ENCODE measurements at places on chromosomes 5 and 9. TPM values are rescaled to one million over a fixed set of nuclear protein-coding genes. Genes with fewer than 3 reads are reported as not detected.

Gene PIP5KL1
- 1.2 TPM for total RNA-seq

Gene BASP1
- 31.4 TPM for total RNA-seq

Gene HARS1
- 48.2 TPM for total RNA-seq

Gene ANKRD33B
- total RNA-seq: 3.3 TPM

Gene PFN3
- not detected for total RNA-seq

Gene SUSD3
- total RNA-seq: 5.2 TPM

Gene BTNL8
- total RNA-seq: not detected

DNA sequence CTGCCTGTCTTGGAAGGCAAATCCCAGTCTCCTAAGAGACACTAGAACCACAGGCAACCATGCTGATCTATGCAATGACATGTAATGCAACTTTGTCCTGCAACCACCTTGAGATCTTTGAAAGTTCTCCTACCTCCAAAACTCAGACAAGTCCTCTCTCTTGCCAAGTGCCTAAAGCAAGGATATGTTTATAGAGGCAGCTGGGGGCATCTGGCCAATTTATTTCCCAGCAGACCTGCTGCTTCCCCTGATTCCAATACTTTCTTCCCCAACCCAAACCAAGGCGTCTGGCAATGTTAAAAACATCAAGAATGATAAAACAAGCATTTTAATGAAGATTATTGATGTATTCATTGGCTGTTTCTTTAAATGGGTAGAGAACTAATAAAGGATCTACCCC is 138.4 kb downstream of the DOCK8 start:
- DNase-seq: no peak

DNA sequence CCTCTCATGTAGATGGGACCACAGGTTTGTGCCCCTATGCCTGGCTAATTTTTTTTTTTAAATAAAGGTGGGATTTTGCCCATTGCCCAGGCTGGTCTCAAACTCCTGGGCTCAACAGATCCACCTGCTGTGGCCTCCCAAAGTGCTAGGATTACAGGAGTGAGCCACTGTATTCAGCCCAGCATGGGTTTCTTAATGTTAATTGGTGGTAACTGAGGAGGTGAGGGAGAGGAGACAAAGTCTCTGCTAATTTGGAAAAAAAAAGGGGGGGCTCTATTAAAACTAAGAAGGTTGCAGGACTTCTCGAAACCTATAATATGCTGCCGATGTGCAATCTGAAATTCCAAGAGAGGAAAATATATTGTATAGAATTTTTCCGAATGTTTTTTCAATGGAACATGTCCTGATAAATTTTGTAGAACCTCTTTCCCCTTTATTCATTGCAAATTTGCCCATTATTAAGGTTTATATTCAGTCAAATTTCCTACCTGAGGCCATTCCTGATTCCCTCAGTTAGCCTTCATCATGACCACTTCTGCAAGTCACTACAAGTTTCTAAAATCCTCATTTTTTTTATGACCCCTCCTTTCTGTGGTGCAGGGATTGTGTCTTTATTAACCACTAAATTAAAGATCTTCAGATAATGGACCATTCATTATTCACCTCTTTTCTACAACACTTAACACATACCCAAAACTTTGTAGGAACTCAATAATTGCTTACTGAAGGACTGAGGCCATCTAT is 52.9 kb downstream of the ALDH1A1 start:
- DNase-seq: no peak

DNA sequence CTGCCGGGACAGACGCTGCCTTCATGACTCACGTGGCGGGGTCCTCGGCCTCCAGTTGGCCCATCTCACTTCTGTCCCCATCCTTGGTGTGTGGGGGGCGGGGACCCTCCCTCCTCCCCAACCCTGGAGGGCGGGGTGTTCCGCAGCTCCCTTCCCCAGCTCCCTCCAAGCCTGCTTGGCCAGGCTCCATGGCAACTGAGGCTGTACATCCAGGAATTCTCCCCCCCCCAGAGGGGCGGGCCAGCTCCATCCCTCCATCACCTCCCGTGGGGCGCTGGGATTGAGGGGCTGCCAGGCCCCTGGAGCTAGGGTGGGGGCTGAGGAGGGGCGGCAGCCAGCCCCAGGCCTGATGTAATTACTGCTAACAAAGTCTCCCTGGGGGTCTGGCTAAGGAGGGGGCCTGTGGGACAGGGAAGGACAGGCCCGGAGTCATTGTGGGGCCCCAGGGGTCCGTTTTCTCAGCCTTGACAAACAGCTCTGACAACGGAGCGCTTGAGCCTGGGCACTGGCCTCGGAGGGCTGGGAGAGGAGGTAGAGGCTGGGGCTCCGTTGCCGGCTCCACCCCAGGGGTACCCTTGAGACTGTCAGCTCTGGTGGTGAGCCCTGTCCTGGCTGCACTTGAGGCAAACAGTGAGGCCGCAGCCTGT is 8.0 kb downstream of the DIPK1B start:
- peak; percentile 87 for DNase-seq

GRCh38 chr5:52469420-52469819 is 318.3 kb upstream of the ITGA1 start:
- DNase-seq: no peak

- DNase-seq: no peak
These were observed 5.6 kb upstream of the SEC24A start for GRCh38 chr5:134642931-134643530.

DNA sequence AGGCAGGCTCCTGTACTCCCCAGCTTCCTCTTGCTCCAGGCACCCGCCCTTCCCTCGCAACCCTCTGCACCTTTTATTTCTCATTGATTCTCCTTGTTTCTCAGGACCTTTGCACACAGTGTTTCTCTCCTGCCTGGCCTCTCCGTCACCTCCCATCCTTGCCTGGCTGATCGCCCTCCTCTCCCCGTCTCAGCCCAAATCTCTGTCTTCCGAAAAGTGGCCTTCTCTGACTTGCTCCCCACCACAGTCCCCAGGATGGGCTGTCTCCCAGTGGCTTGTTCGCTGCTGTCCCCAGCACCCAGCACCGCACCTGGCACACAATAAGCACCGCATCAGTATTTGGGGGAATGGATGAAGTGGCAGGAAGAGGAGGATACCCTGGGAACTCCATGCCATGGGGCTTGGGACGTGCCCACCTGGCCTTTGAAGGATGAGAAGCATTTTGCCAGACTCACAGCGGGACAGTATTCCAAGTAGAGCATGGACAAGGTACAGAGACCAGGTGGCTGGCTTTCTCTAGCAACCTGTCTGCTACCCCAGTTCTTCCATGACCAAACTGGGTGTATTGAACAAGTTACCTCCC is 62.5 kb downstream of the LMX1B start:
- DNase-seq: no peak

- no peak for DNase-seq
These were observed 26.1 kb downstream of the PLPPR1 start for GRCh38 chr9:101054657-101055056.

DNA sequence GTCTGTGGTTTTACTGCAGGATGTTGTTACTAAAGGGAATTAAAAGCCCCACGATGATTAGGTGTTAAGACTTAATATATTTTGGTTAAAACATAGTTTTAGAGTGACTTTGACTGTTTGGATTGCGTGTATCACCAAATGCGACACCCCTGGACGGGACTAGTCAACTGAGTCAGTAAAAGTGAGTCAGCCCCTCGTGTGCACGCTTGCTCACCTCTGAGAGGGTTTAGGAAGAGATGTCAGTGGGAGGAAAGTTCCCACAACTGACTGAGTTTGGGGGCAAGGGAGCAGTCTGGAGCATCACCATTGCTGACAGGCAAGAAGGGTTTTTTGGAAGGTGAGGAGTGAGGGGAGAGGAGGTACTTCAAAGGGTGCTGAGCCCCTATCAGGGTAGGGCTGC is 14.4 kb upstream of the DMRT3 start:
- DNase-seq: no peak

- DNase-seq: no peak
These were observed 23.8 kb downstream of the ASS1 start for GRCh38 chr9:130468566-130468965.

DNA sequence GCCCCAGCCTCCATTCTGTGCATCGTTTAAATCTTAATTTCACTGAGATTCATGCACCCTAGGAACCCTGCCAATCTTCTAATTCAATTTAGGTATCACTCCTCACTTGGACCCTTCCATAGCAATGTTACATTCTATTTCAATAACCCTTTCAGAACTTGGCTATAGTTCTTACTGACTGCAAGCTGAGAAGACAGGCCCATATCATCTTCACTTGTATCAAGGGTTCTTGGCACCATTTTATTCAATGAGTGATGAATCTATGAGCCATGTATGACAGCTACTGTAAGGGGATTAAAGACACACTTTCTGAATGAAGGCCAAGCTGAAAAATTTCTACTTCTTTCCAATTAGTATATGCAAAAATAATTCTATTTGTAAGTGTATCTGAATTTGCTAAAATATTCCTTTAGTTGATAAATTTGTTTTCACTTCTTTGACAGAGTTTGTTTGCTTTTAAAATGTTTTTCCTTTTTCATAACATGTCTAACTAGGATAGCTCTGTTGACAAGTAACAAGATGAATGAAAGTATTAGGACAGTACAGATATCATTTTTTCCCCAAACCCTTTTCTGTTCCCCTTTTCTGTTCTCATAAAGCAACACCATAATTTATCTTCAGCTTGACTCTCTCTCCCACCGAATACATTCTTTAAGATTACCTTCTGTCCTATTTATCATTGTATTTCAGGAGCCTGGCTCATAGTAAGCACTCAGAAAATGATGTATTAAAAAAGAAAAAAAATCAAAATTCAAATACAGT is 9.6 kb downstream of the ITGA2 start:
- no peak for DNase-seq

- DNase-seq: no peak
These were observed 320.9 kb upstream of the RPS23 start for GRCh38 chr5:82599030-82599429.

- peak; percentile 94 for DNase-seq
These were observed 24.9 kb downstream of the NEK6 start for GRCh38 chr9:124282442-124283227.

GRCh38 chr9:121498150-121498486 is 1.5 kb downstream of the GGTA1 start:
- no peak for DNase-seq

GRCh38 chr5:72494623-72495124 is 12.5 kb downstream of the ZNF366 start:
- DNase-seq: no peak

GRCh38 chr5:103452089-103452488 is 110.5 kb downstream of the NUDT12 start:
- DNase-seq: no peak

DNA sequence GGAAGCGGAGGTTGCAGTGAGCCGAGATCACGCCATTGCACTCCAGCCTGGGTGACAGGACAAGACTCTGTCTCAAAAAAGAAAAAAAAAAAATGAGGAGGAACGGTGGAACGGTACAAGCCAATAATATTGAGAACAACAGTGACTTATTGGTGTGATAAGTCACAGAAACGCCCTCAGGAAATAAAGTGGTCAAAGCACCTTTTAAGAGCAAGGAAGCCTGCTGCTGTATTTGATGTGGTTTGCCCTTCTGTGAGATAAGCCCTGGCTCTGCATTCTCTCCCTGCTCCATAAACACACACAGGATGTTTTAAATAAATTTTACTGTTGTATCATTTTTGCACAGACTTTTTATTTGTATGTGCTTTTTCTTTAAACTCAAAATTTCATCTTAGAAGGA is 269.9 kb upstream of the MSX2 start:
- no peak for DNase-seq

GRCh38 chr5:168469816-168470215 is 16.5 kb upstream of the RARS1 start:
- DNase-seq: no peak

DNA sequence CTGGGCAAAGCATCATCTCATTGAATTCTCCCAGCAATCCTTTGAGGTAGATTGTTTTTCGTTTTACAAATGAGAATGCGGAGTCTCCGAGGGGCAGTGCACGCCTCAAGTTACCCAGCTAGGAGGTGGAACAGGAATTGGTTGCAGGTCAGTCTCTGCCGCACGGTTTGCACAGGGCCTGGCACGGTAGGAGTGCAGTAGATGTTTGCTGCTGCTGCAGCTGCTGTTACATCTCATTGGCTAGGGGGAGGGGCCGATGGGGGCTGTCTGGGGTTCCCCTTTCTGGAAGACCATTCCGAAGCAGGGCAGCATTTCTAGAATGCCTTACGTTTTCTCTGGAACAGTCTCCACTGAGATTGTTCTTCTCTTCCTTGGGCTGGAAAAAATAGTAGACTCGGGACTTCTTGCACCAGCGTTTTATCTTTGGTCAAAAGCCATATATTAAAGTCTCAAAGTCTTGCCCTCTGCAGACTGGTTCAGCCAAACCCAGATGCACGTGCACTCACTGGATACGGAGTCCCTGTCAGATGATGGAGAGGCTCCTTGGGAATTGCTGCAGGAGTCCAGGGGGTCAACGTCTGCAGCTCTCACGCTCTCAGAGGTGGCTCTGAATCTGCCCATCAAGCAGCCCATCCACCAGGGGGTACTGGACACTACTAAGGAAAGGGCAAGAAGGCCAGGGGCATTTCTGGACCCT is 1.2 kb downstream of the USP20 start:
- no peak for DNase-seq

DNA sequence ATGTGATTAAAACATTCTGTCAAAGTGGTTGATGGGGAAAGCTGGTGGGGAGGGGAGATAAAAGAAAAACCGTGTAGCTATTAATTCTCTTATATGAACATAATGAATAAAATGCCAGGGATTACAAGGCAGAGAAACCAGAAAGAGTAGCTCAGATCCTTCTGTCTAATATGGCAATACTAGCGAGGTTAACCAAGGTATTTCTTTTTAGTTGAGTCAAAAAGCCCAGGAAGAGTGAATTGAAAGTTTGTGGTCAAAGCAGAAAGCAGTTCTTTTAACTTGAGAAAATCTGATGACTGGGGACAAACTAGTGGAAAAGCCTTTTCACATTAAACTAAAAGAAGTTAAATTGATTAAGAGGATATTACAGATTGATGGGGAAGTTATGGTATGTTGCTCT is 76.0 kb downstream of the ERBIN start:
- DNase-seq: no peak

GRCh38 chr5:8408258-8408657 is 539.3 kb downstream of the MTRR start:
- DNase-seq: no peak

- DNase-seq: no peak
These were observed 92.7 kb downstream of the MELK start for GRCh38 chr9:36665387-36665786.

DNA sequence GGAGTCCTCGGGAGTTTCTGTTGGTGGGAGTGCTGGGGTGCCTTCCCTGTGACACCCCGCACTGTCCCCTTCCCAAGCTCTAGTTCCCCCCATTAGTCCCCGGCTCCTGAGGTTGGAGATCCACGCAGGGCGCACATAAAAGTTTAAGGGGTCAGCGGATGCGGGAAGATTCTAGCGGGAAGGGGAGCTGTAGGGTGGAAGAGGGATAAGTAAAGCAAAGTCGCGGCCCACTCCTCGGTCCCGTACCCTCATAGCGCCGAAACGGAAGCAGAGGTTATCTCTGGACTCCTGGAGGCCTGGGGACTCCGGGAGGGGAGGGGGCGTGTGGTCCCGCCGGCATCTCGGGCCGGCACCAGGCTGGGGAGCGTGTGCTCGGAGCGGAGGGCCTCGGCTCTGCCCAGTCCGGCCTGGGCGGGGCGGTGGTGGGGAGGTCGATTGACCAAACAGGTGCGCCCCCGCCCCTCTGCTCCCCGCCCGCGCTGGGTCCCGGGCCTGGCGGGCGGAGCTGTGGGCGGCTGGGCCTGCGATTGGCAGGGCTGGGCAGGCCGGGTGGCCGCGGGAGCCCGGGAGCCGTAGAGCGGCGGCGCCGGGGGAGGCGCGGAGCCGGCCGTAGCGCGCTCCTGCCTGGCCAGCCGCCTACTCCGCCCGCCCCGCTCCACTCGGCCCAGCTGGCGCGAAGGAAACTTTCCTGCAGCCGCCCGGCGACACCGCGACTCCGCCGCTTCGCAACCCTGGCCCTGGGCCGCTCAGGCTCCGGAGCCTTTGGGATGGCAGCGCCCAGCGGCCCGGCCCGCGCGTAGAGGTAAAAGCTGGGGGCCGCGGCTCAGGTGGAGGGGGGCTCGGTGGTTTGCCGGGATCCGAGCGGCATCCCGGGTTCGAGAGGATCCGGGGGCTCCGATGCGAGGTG is 52.2 kb upstream of the DAB2IP start:
- DNase-seq: no peak
